ENCODE measurements at places on chromosomes 13 and 19.

DNA sequence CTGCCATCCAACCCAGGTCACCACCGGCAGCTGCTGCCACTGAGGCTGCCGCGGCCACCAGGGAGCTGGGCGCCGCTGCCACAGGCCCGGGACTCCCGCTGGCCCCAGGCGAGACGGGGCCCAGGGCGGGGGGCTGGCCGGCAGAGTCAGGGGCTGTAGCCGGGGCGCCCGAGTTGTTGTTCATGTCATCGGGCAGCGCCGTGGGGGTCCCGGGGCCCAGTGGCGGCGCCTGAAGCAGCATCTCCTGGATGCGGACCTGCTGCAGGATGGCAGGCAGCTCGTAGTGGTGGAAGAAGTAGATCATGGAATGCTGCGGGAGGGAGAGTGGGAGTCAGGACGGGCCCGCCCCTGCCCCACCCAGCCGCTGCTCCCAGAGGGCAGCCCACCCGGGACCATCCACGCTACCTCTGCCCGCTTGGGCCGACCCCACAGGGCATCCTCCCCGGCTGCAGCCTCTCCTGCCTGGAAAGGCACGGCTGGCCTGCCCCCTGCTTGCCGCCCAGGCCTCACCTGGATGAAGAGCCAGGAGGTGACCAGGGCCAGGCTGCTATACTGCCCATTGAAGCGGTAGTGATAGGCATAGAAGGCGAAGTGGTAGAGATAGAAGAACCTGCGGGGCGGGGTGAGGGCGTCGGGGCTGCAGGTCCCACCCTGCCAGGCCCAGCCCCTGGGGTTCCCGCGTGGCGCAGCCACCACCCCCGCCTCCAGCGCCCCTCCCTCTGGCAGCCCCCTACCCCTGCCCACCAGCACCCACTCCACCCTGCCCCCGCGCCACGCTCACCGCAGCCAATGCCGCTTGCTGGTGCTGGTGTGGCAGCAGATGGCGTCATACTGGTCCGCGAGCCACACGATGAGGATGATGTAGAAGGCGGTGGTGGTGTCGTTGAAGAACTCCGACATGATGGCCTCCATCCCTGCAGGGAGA, 10.1 kb downstream of the TMEM259 start:
- DNase-seq, result no peak

- no peak for DNase-seq
These were observed 282.9 kb upstream of the SLITRK6 start for GRCh38 chr13:86082121-86082520.

DNA sequence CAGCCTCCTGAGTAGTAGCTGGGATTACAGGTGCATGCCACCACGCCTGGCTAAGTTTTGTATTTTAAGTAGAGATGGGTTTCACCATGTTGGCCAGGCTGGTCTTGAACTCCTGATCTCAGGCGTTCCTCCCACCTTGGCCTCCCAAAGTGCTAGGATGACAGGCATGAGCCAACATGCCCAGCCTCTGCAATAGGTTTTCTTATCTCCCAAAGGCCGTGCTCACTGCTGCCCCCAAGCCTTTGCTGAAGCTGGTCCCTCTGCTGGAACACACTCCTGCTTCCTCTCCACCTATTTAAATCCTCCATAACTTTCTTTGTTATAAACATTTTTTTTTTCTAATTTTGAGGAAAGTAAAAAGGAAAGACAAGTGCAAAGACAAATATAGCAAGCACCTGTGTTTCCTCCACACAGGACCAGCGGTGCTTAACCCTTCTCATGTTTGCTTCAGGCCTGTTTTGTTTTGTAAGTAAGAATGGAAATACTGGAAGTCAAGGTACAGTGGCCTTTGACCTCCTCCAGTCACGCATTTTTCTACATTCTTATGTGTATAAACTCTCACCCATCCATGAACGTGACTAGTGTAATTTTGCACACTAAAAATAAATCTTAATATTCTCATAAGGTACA, 14.5 kb upstream of the TNFAIP8L1 start:
- DNase-seq, result no peak

- DNase-seq, result no peak
These were observed 1252.8 kb downstream of the EFNB2 start for GRCh38 chr13:105282406-105283285.

- DNase-seq, result no peak
These were observed 270.5 kb downstream of the DCLK1 start for GRCh38 chr13:35860661-35861060.

GRCh38 chr13:78909276-78909675, 250.3 kb upstream of the OBI1 start:
- DNase-seq, result no peak

GRCh38 chr13:91351980-91352379, 4.5 kb downstream of the MIR17HG start:
- no peak for DNase-seq

GRCh38 chr19:12140545-12141404, 625 bp upstream of the ZNF20 start:
- DNase-seq, result peak; percentile 89

DNA sequence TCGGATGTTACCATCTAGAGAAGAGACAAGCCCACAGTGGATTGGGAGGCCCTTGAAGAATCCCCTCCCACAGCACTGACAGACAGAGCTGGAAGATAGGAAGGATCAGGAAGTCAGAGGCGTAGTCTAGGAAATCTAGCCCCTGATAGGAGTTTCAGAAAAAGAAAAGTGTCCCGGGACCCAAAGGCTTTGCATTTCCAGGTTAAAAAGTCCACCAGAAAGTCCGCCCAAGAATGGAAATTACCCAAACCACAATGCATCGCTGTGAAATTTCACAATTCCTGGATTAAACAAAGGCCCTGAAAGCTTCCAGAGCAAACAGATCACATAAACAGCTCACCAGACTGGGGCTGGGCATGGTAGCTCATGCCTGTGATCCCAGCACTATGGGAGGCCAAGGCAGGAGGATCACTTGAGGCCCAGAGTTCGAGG, 146.9 kb downstream of the KDM4B start:
- DNase-seq, result no peak

DNA sequence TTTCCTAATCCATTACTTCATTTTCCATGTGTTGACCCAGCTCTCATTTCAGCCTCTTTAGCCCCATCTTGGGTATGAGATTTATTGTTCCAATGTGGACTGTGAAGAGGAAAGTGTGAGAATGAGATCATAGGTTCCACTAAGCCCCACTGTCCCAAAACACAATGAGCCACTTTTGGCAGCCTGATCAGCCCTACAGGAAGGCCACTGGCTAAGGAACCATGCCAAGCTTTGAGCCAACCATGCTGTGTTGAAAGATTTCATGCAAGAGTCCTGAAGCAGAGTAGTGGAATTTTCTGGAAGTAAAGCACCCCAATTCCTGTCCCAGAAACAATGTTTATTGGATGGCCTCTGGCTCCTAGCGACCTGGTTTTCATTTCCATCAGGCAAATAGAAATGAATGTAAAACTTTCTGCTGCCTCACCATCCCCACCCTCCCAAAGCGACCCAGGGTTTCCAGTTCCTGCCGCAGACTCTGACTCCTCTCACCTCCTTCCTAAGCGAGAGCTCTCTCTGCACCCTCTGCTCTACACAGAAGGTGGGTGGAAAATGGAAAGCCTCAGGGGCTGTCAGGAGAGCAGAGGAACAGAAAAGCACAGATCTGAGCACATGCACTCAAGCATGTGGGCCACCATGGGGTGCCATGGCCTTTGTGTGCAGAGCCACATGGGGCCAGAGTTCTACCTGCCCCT, 73.1 kb downstream of the KCTD12 start:
- DNase-seq, result no peak

GRCh38 chr19:42246143-42246921, 3.9 kb upstream of the GSK3A start:
- DNase-seq, result no peak

DNA sequence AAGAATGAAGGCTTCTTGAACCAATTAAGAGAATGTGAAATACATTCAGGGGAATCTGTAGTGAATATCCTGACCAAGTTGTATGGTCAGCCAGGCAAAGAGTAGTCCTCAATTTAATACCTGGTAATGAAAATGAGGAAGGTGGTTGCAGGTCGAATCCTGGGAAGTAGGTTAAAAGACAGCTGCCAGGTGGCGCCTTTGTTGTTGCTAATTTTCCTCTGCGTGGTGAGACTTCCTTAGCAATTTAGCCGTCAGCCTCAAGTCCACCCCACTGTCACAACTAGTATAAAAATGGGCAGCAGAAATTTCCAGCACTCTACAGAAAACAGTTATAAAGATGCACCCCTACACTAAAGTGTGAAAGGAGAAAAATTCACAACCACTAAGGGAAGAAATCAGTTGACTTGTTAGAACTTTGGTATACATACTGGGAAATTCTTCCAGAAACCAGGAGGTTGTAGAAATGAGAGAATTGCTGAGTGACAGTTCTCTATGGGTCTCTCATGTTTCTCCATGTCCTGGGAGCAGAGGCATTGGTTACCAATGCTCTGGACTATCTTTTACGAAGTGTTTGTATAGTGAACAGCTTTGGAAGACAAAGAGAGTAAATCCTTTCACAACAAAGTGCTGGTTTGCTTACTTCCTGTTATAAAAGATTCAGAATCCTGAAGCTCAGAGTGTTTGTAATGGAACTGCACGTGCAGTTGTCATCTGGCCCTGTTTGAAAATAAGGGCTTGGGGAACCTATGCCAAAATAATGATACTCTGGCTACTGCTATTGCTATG, 235.9 kb downstream of the NHLRC3 start:
- no peak for DNase-seq

DNA sequence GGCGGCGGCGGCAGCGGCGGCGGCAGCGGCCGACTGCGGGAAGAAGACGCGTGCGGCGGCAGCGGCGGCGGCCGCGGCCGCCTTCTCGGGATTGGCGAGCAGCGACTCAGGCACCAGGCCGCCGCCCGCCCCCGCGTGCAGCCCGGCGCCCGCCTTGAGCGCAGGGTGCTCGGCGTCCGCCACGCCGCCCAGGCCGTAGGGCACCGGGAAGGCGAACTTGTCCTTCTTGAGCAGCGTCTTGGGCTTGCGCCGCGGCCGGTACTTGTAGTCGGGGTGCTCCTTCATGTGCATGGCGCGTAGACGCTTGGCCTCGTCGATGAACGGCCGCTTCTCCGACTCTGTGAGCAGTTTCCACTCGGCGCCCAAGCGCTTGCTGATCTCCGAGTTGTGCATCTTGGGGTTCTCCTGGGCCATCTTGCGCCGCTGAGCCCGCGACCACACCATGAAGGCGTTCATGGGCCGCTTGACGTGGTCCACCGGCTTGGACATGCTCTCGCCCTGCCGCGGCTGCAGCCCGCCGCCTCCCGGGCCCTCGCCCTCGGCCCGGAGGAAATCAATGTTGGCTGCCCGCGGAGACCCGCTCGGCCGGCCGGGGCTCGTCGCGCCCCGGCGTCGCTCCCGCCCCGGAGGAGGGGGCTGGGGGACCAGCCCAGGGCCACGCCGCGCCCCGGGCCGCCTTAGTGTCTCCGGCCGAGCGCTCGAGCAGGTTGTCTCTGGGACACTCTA, 621 bp downstream of the SOX21 start:
- DNase-seq, result no peak

- no peak for DNase-seq
These were observed 354.9 kb downstream of the FOXO1 start for GRCh38 chr13:40311356-40312101.

GRCh38 chr19:58218899-58219298, 9.8 kb upstream of the ZNF544 start:
- DNase-seq, result no peak

DNA sequence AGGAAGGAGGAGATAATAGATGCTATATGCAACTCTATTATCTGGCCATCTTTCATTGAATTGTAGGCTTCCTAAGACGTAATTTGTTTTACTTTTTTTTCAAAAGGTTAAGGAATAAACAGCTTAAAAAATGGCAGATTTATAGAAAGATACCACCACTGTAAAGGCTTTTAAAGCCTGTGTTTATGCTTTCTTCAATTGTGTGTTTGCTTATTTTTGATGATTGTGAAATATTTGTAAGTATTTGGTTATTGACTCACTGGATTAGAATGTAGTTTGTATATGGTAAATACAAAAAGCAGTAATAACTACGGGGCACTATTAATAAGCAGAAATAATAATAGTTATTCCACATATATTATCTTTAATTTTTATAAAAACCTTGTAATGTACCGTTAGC, 437.9 kb downstream of the KLF5 start:
- DNase-seq, result no peak

DNA sequence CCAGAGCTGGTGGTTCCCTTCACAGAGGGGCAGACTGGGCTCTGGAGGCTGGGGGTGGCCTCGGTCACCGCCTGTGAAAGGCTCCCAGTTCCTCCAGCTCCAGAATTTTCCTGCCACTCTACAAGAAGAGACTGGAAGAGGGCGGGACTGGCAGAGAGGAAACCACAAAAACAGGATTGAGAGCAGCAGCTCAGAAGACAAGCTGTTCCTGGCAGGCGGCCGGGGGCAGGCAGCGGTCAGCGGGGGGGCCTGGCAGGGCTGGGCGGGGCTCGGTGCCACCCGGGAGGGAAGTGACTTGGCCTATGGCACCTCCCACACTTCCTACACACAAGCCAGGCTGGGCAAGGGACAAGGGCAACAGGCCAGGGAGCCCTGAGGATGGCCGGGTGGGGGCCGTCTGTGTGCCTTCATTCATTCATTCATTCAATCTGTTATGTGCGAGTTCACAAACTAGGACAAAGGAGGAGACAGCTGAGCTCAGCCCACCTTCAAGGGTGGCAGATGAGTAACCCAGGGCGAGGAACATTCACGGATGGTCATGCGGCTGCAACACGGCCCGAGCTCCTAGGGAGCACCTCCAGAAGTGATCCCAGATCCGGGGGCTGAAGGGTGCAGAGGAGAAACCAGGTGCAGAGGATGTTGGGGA, 16.9 kb upstream of the BTBD2 start:
- peak; percentile 52 for DNase-seq

- no peak for DNase-seq
These were observed 316.3 kb downstream of the TBC1D4 start for GRCh38 chr13:75165543-75166230.

DNA sequence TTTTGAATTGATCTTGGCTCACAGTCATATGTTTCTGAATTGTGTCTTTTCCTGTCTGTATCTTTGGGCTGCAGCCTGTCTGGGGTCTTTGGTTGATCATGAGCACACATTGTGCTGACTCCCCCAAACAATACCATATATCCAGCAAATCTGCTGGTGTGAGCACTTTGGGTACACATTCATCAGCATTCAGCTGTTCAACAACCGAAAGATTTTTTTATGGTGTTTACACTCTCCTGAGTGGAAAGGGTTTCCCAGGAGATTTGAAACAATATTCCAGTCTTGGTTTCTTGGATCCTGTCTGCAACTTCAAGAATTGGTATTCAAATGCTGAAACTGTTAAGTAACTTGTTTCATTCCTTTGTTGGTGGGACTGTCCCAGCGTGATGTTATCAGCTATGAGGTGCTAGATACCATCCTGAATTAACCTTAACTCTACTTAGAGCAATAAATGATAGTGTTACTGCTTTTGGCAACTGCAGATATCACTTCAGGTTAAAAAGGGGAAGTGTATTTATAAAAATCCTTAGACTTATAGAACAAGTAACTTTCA, 78.4 kb upstream of the DIAPH3 start:
- no peak for DNase-seq

GRCh38 chr19:19460258-19460731, 54.8 kb downstream of the GATAD2A start:
- DNase-seq, result peak; percentile 53

- peak; percentile 25 for DNase-seq
These were observed 815 bp downstream of the MAP3K10 start for GRCh38 chr19:40191836-40192646.

- DNase-seq, result no peak
These were observed 131.9 kb downstream of the RAP2A start for GRCh38 chr13:97565906-97566305.

GRCh38 chr13:92196591-92197256, 798.3 kb downstream of the GPC5 start:
- no peak for DNase-seq

All from CD8-positive, alpha-beta T cell (primary cell).